HepG2 (cell line): ENCODE measurements at places on chromosomes 2 and 18. TPM values are rescaled to one million over a fixed set of nuclear protein-coding genes. Genes with fewer than 3 reads are reported as not detected.
A peak's percentile ranks its signal among the peaks of the same experiment; 100 is the strongest.

The IL18R1 gene
- 0.04 TPM in 1 of 2 replicates, not detected in the other for total RNA-seq

The TMEM198 gene
- total RNA-seq: 11.6 and 17.3 TPM in 2 replicates

The RUFY4 gene
- not detected in 2 replicates for total RNA-seq

The FOXI3 gene
- not detected in 2 replicates for total RNA-seq

The MC2R gene
- total RNA-seq: not detected in 2 replicates

The ERMN gene
- not detected in 2 replicates for total RNA-seq

- no peak overlapping the region for H3K27ac ChIP-seq
- H3K4me1 ChIP-seq: no peaks in the 10 kb centered on the region
- DNase-seq: no peak
- no peak overlapping the region for H3K4me3 ChIP-seq
- peaks cover 6% of the 10 kb centered on the region; the same call in 1 of the 2 replicates for H3K36me3 ChIP-seq
- no peaks in the 10 kb centered on the region for H3K27me3 ChIP-seq
These were observed 58.3 kb upstream of the KCNG2 start for GRCh38 chr18:79739440-79739778.

DNA sequence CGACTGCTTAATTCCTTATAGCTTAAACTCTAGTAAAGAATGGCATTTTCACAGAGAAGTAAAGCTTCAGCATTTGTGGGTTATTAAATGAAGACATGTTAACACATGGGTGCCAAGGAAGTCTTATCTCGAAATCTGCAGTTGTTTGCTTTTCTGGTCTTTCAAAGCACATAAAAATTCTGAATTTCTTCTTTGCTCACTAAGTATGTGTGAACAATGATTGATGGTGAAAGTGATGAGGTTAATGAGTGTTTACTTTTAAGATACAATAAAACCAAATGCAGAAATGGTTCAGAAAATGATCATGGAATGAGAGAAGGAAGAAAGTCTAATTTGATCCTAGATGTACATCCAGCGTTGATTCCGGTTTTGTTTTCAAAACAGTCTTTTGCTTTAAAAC lies 234.6 kb upstream of the RAB12 start:
- no peak for DNase-seq
- no peaks in the 10 kb centered on the region for H3K27me3 ChIP-seq
- H3K36me3 ChIP-seq: peaks cover 19% of the 10 kb centered on the region; the same call in 2 of the 3 replicates
- no peak overlapping the region for H3K27ac ChIP-seq

- no peak for DNase-seq
- no peak overlapping the region for H3K4me3 ChIP-seq
- H3K27ac ChIP-seq: no peak overlapping the region
These were observed 5.4 kb downstream of the CWC22 start for GRCh38 chr2:180001726-180002125.

- no peaks in the 10 kb centered on the region for H3K27me3 ChIP-seq
- no peak for DNase-seq
- H3K4me3 ChIP-seq: no peak overlapping the region
- H3K36me3 ChIP-seq: no peaks in the 10 kb centered on the region
- H3K4me1 ChIP-seq: peaks cover 31% of the 10 kb centered on the region
These were observed 40.5 kb upstream of the SH3BP4 start for GRCh38 chr2:234911271-234911670.

- no peak overlapping the region for H3K27ac ChIP-seq
- H3K4me3 ChIP-seq: no peak overlapping the region
- no peaks in the 10 kb centered on the region for H3K36me3 ChIP-seq
- no peaks in the 10 kb centered on the region for H3K27me3 ChIP-seq
- H3K4me1 ChIP-seq: no peaks in the 10 kb centered on the region
These were observed 102.2 kb downstream of the DLGAP1 start for GRCh38 chr18:4352746-4353551.

GRCh38 chr18:73948497-73948896 lies 199.1 kb downstream of the FBXO15 start:
- H3K27ac ChIP-seq: no peak overlapping the region
- H3K4me3 ChIP-seq: no peak overlapping the region
- no peak for DNase-seq

- H3K27me3 ChIP-seq: no peaks in the 10 kb centered on the region; the same call in 1 of the 2 replicates
- peaks cover 21% of the 10 kb centered on the region for H3K4me1 ChIP-seq
- peak overlapping the region; percentile 51 for H3K4me3 ChIP-seq
These were observed 10.8 kb upstream of the AMER3 start for GRCh38 chr2:130744287-130745117.

- H3K27me3 ChIP-seq: no peaks in the 10 kb centered on the region
- no peaks in the 10 kb centered on the region for H3K36me3 ChIP-seq
- H3K4me1 ChIP-seq: no peaks in the 10 kb centered on the region
- H3K4me3 ChIP-seq: no peak overlapping the region
- no peak overlapping the region for H3K27ac ChIP-seq
- no peak for DNase-seq
These were observed 75.9 kb downstream of the ADCYAP1 start for GRCh38 chr18:980586-980985.

DNA sequence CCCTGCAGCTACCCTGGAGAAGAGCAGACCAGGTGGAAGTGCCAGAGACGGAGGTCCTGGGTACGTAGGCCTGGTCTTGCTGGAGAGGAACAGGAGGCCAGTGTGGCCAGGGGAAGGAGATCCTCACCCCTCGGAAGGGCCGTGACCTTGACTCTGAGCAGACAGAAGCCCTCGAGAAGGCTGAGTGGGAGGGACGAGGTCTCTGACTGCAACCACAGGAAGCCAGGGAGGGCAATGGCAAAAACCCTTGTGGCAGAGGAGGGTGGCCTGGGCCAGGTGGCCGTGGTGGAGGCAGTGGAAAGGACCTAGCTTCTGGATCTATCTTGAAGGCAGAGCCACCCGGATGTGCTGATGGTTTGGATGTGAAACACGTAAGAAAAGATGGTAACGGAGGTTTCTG lies 28.1 kb downstream of the THAP4 start:
- peak overlapping the region; percentile 86 for H3K27ac ChIP-seq
- no peaks in the 10 kb centered on the region for H3K27me3 ChIP-seq

DNA sequence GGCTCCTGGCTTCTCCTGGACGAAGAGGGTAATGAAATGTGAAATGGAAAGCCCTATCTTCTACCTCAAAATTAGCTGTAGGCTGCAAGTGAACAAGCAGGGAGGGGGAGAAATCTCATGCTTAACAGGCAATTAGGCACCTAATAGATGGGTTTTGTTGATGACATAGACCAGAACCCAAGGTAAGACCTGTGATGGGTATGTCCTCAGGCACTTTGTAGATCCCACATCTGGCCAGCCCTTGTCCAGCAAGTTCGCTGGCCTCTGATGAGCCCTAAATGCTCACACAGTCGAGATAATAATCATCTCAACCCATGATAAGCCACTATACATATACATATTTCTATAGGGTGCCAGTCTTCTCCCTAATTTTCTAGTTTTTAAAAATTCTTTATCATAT lies 82.6 kb downstream of the MARCO start:
- no peaks in the 10 kb centered on the region for H3K27me3 ChIP-seq
- no peaks in the 10 kb centered on the region for H3K36me3 ChIP-seq
- no peak for DNase-seq

GRCh38 chr2:31886700-31887099 lies 124.1 kb downstream of the MEMO1 start:
- H3K27me3 ChIP-seq: no peaks in the 10 kb centered on the region
- peaks cover 14% of the 10 kb centered on the region for H3K36me3 ChIP-seq
- H3K4me1 ChIP-seq: no peaks in the 10 kb centered on the region
